A549 (cell line): ENCODE measurements at places on chromosomes 1 and 21.

DNA sequence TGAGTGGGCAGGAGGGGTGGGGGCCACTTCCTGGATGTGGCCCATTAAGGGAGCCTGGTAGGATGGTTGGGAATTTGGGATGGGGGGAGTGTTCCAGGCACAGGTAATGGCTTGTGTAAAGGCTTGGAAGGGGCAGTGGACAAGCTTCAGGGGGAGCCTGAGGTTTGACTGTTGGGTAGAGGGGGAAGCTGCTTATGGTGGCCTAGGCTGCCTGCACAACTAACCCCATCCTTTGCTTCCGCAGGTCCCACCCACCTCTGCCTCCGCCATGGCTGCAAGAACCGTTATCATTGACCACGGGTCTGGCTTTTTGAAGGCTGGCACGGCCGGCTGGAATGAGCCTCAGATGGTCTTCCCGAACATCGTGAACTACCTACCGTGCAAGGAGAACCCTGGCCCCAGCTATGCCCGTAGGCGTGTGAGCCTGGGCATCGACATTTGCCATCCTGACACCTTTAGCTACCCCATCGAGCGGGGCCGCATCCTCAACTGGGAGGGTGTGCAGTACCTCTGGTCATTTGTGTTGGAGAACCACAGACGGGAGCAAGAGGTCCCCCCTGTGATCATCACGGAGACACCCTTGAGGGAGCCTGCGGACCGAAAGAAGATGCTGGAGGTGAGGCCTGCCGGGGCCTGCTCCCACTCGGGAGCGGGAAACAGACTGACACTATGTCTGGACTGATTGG lies 67.8 kb downstream of the ACTL8 start:
- DNase-seq = no peak

DNA sequence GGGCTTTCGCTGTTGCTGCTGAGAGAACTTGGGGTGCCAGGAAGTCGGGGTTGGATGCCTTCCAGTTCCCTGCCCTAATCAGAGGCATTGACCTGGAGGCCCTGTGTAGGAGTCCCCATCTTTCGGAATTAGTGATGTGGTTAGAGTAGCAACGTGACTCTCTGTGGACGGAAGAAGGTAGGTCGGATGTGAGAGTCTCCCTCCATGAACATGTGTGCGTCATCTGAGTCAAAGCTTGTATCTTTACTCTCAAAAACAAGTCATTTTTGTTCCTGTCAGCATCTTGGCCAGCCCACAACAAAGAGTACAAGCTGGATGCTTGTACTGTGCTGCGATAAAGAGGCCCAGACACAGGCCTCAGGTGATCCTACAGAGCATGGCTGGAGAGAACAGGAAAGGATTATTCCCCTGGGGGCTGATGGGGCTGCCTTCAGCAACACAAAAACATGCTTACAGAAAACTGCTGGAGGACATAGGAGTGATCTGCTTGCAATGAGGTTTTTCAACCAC lies 31.0 kb upstream of the IL10 start:
- DNase-seq = no peak

- DNase-seq = no peak
These were observed 19.8 kb upstream of the VCAM1 start for GRCh38 chr1:100699744-100700143.

- DNase-seq = no peak
These were observed 3.2 kb downstream of the DAP3 start for GRCh38 chr1:155691992-155692528.

DNA sequence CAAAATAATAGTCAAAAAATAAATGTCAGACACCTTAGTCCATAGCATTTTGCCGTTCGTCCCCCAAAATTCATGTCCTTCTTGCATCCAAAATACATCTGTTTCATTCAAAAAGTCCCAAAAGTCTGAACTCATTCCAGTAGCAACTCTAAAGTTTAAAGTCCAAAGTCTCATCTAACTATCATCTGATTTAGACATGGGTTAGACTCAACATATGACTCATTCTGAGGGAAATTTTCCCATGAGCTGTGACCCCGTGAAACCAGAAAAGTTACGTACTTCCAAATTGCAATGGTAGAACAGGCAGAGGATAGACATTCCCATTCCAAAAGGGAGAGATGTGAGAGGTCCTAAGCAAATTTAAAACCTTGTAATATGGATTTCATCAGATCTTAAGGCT lies 48.6 kb upstream of the CACHD1 start:
- no peak for DNase-seq

DNA sequence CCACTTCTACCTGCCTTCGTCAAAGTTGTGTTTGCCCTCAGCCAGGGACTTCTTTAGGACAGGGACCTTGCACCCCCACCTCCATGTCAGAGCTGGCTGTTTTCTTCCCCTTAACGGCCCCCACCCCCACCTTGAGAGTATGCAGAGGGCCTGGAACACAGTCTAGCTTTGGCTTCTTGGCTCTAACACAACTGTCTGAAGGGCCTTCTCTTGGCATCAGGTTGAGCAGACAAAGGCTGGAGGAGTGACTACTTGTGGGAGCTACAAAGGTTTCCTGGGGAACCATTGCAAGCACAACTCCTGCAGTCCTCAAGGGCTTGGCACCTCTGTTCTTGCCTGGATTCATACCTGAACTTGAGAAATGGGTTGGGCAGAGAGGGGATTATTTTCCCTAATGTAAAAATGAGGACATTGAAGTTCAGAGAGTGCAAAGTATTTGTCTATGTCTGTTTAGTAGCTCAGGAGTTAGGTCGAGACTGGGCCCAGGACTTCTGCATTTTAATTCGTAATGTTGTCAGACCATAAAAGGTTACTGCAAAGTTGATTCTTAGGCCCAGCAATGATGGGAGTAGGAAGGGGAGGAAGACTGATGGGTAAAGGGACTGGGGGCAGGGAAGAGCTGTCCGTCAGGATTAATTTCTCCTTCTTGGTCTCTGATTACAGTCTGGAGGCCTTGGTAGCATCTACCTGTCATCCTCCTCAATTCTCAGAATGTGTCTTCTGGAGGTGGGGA lies 2.6 kb downstream of the CYP4B1 start:
- no peak for DNase-seq

DNA sequence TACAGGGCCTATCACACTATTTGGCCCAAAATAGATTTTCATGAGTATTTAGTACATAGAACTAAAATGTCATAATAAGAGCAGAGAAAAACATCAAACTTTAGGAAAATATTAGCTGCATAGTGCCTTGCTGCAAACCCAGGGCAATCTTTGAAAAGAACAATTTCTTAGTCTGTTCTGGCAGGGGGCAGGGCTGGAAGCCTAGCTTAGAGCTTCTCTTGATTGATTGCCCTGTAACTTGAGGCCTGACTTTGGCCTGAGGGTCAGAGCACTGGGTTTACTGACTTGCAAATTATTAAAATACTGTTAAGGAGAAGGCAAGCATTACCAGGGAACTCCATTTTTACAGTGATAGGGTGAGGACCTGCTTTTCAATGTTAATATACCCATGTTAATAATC lies 115.8 kb upstream of the SPAG17 start:
- DNase-seq = no peak

GRCh38 chr1:62384276-62385005 lies 52.4 kb upstream of the USP1 start:
- no peak for DNase-seq

DNA sequence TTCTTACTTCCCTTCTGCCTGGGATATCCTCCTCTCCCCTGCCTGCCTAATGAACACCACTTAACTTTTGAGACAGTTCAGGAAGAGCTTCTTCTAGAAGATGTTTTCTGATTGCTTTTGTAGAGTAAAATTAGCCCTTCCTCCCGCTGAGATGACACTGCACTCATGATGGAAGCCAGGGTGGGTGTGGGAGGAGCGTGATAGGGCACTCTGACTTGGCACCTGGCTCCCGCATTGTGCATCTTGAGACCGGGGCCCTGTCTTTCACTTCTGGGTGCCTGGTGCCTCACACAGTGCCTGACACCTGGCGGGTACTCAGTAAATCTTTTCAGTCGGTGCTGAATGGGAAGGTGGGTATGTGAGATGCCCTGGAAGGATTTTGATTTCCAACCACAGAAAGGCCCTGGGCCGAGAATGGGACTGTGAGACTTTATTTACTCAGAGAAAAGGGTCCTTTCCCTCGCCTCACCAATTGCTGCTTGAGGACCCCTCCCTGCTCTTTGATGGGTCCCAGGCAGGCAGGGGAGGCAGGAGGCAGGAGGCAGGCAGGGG lies 6.8 kb downstream of the THEM5 start:
- no peak for DNase-seq

- no peak for DNase-seq
These were observed 18.5 kb downstream of the CCN1 start for GRCh38 chr1:85599076-85599491.

GRCh38 chr21:42257091-42257765 lies 38.3 kb downstream of the ABCG1 start:
- no peak for DNase-seq

- peak; percentile 7 for DNase-seq
These were observed 36.2 kb upstream of the KCNA10 start for GRCh38 chr1:110554871-110555801.

DNA sequence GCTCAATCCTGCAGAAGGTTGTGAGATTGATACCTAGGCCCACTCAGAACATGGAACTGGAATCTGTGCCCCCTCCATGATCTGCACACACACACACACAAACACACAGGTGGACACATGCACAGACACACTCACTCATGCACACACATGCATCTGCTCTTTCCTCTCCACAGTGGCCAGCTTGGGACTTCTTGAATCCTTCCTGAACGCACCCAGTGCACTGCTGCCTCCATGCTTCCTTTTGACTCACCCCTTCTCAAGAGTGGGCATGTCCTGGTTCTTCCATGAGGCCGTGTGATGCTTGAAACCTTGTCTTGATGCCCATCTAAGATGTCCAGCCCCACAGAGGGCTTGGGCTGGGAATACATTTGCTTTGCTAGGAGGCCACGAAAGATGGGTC lies 25.4 kb upstream of the TENT5C start:
- DNase-seq = no peak

DNA sequence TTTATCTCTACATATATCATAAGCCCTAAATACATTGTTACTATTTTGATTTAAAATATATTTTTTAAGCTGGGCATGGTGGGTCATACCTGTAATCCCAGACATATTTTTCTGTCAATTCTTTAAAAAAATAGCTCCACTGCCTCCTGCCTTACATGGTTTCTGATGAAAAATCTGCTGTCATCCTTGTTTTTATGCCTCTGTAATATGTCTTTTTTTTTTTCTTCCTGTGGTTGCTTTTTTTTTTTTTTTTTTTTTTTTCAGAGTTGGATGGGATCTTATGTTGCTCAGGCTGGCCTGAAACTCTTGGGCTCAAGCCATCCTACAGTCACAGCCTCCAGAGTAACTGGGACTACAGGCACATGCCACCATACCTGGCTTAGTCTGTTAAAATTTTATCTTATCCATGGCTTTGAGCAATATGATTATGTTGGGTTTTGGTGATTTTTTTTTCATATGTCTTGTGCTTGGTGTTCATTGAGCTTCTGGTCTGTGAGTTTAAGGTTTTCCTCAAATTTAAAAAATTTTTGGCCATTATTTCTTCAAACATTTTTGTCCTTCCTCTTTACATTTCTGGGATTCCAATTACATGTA lies 12.4 kb upstream of the EDARADD start:
- DNase-seq = no peak

- DNase-seq = no peak
These were observed 161.7 kb downstream of the PTPRU start for GRCh38 chr1:29397981-29398380.

DNA sequence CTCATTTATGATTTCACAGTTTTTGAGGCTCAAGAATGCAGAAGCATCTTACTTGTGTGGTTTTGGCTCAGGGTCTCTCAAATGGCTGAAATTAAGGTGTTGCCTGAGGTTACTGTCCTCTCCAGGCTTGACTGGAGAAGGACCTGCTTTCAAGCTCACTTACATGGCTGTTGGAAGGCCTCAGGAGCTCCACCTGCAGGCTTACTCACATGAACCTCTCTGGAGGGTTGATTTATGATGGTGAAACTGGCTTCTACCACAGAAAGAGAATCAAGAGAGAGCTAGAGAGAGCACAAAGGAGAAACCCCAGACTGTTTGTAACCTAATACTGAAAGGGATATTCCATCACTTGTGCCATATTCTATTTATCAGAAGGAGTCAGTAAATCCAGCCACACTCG lies 6.2 kb upstream of the KCNK2 start:
- no peak for DNase-seq

GRCh38 chr1:71222668-71223067 lies 141.8 kb upstream of the ZRANB2 start:
- DNase-seq = no peak

DNA sequence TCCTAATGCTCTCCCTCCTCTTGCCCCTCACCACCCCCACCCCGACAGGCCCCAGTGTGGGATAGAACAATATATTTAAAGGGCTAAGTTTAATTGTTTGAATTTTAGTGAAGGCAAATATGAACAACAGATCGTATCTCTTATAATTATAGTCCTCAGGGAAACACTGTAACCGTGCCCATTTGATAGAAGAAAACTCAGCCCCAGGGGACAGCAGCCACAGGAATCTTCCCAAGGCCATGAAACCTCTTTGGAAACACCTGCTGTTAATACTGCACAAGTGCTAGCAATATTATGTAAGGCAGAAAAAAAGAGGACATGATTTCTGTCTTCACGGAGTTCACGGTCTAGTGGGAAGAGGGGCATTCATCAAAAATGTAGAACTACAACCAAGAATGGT lies 142.2 kb downstream of the URB2 start:
- no peak for DNase-seq

DNA sequence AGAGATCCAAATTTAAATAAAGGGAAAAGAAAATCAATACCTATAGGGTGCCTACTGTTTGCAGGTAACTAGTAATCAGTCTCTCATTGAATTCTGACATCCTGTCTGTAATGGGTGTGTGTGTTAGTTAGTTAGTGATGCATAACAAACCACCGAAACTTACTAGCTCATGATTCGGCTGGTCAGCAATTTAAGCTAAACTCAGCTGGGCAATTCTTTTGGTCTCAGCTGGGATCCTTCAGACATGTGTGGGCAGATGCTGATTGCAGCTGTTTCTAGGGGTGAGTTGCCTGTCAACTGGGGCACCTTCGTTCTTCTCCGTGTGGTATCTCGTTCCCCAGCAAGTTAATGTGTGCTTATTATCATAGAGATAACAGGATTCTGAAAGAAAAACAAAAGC lies 40.2 kb upstream of the ZNF124 start:
- no peak for DNase-seq

DNA sequence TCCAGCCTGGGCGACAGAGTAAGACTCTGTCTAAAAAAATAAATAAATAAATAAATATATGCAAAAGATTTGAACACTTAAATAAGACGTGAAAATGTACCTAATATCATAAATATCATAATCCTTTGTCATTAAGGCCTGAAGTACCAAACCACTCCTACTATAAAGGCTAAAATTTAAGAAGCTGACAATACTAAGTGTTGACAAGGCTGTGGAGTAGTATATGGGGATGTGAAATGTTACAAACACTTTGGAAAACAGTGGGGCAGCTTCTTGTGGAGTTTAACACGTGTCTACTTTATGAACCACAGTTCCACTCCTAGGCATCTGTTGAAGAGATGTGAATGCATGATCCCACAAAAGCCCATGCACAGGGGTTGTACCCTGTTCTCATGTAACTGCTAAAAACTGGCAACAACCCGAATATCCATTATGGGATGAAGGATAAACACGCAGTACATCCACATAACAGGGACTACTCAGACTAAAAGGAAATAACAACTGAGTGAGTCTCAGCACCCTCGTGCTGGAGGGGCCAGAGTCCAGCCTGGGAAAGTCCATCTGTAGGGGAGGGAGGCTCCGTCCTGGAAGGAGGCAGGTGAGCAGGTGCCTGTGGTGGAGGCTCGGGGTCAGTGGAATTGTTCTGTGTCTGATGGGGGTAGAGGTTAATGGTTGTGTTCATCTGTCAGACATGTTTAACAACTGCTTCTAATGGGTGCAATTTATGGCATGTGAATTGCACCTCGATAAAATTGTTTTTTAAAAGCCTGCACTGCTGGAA lies 6.7 kb upstream of the SLC19A1 start:
- DNase-seq = no peak

- peak; percentile 97 for DNase-seq
These were observed at the start of gene CIART for GRCh38 chr1:150281758-150282557. Gene CIART, plus strand, starts transcription at chr1:150282554. Its CDS starts 714 bp downstream, at chr1:150283268.
